ENCODE measurements at places on chromosomes 12 and 14. TPM values are rescaled to one million over a fixed set of nuclear protein-coding genes. Genes with fewer than 3 reads are reported as not detected.

ARL6IP4 gene
- 129 TPM for total RNA-seq

DNA sequence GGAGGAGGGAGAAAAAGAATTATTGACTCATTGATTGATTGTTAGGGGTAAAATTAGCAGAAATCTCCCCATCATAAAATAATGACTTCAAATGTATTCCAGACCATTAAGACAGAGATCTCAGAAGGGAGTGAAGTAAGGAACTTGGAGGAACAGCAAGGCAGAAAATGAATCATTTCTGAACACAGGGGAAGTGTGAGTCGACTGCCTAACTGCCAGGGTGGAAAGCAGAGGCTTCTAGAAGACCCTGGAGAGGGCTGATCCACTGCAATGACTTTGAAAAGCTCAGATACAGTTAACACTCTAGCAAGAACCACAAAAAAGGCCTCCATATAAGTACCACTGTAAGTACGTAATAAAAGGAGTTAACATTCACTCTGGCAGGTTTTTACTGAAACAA lies 9.7 kb downstream of the GLTP start:
- H3K27ac ChIP-seq = no peak overlapping the region
- no peak for DNase-seq
- H3K4me1 ChIP-seq = peaks cover 12% of the 10 kb centered on the region
- no peaks in the 10 kb centered on the region for H3K27me3 ChIP-seq
- no peaks in the 10 kb centered on the region for H3K36me3 ChIP-seq

DNA sequence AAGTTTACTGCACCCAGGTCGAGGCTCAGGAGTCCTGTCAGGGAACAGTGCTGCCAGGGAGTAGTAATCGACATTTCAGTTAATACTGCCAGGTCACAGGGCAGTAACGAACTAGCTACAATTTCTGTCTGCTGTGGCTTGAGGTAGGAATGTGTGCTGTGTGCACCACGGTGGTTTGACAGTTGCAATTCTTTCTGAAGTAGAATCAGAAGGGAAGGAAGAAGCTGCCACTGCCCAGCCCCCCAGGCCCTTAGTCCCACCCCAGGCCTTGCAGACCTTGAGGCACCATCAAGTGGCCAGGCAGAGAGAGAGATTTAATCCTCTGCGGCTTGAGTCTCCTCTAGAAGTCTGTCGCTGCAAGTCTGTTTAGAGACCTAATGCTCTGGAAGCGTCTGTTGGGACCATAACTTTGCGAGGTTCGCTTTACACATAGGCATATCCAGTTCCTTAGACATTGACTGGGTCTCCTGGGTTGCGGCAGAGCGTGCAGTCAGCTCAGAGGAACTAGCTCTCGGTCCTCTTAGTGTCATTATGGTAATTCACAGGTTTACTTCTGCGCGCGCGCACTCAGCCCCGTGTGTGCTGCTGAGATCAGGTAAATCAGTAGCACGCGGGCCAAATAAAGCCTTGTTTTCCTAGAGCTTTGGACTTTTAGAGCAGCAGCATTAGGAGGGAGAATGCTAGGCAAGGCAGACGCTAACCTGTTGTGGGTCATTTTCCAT lies 9.8 kb downstream of the NKX2-1 start:
- H3K27ac ChIP-seq = no peak overlapping the region
- H3K4me3 ChIP-seq = no peak overlapping the region
- no peaks in the 10 kb centered on the region for H3K36me3 ChIP-seq
- no peak for DNase-seq
- peaks cover 1% of the 10 kb centered on the region for H3K4me1 ChIP-seq
- H3K27me3 ChIP-seq = peaks cover 79% of the 10 kb centered on the region

GRCh38 chr12:83106873-83107272 lies 420.2 kb downstream of the TMTC2 start:
- no peak overlapping the region for H3K4me3 ChIP-seq
- no peaks in the 10 kb centered on the region for H3K27me3 ChIP-seq
- no peaks in the 10 kb centered on the region for H3K4me1 ChIP-seq
- H3K27ac ChIP-seq = no peak overlapping the region

CCDC59 gene
- 16.1 TPM for total RNA-seq

DNA sequence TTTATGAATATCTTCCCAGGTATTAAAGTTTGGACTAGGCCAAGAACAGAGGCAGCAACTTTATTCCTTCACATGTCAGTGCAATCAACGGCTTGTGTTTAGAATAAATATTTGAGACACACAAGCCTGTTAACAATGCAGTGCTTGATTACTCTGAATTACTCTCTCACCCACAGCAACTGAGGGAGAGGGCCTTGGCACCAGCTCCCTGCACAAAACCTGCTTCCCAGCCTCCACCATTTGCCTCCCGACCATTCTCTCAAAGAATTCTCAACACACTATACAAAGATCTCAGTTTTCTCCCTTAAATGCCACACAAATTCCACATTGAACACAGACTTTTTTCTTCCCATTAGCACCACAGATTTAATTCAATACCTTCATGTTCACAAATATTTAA lies 77.0 kb downstream of the STON2 start:
- no peaks in the 10 kb centered on the region for H3K27me3 ChIP-seq
- no peak for DNase-seq
- H3K36me3 ChIP-seq = no peaks in the 10 kb centered on the region
- H3K4me1 ChIP-seq = no peaks in the 10 kb centered on the region
- no peak overlapping the region for H3K27ac ChIP-seq
- H3K4me3 ChIP-seq = no peak overlapping the region

SLC6A15 gene
- not detected for total RNA-seq

DNA sequence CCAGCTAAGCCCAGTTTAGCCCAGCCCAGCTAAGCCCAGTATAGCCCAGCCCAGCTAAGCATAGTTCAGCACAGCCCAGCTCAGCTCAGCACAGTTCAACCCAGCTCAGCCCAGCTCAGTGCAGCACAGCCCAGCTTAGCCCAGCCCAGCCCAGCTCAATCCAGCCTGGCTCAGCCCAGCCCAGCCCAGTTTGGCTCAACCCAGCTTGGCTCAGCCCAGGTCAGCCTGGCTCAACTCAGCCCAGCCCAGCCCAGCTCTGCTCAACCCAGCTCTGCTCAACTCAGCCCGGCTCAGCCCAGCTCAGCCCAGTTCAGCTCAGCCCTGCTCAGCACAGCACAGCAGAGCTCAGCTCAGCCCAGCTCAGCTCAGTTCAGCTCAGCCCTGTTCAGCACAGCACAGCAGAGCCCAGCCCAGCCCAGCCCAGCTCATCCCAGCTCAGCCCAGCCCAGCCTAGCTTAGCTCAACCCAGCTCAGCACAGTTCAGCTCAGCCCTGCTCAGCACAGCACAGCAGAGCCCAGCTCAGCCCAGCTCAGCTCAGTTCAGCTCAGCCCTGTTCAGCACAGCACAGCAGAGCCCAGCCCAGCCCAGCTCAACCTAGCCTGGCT lies 330.9 kb downstream of the TMEM121 start:
- H3K27me3 ChIP-seq = no peaks in the 10 kb centered on the region
- H3K4me1 ChIP-seq = no peaks in the 10 kb centered on the region
- no peak overlapping the region for H3K4me3 ChIP-seq

- no peak overlapping the region for H3K4me3 ChIP-seq
- peak overlapping the region; percentile 82 for H3K27ac ChIP-seq
- peak; percentile 78 for DNase-seq
- no peaks in the 10 kb centered on the region for H3K27me3 ChIP-seq
- no peaks in the 10 kb centered on the region for H3K36me3 ChIP-seq
Observed at GRCh38 chr14:95339301-95339865, 19.7 kb upstream of the CLMN start.

DNA sequence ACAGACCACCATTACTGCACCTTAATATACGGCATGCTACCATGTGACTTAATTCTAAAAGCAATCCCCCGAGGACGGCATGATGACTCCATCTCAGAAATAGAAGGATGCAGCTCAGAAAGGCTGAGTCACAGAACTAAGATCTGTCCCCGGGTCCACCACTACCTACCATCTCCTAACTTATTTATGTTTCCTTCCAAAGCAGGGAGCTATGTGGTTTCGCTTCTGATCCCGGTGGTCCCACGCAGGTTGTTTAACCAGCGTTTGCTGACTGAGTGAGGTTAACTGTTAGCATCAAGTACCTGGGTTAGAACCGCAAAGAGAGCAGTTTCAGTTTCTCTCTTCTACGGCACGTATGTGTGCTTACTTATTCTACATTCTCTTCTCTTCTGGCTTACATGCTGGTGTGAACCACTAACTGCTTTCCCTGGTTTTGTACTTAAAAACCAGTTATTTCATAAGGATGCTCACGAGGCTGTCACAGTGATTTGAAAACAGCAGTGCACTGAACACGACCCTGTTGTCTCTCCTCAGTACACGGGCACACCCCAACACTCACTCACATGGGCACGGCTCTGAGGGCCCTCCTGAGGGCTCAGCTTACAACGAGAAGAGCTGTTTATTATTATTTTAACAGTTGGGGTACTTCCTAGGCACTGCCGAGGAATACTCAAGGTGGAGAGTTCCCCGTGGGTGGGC lies 66.7 kb downstream of the CCDC88C start:
- H3K27me3 ChIP-seq = no peaks in the 10 kb centered on the region
- no peaks in the 10 kb centered on the region for H3K36me3 ChIP-seq
- DNase-seq = no peak
- H3K27ac ChIP-seq = no peak overlapping the region
- peaks cover 11% of the 10 kb centered on the region for H3K4me1 ChIP-seq
- H3K4me3 ChIP-seq = no peak overlapping the region

- no peak for DNase-seq
- H3K36me3 ChIP-seq = no peaks in the 10 kb centered on the region
- H3K27ac ChIP-seq = no peak within 1 kb of the TSS
Observed at GRCh38 chr12:48569946-48570345, at the start of gene LALBA. LALBA (minus strand) TSS chr12:48570046; CDS start chr12:48570020, 26 bp downstream.

SRGAP1 gene
- 7.0 TPM for total RNA-seq

PPHLN1 gene
- total RNA-seq = 26.4 TPM

CCND2 gene
- total RNA-seq = 57.9 TPM

GRCh38 chr12:130709151-130709970 lies 6.7 kb downstream of the RIMBP2 start:
- no peaks in the 10 kb centered on the region for H3K36me3 ChIP-seq
- no peak for DNase-seq
- H3K4me1 ChIP-seq = no peaks in the 10 kb centered on the region
- H3K4me3 ChIP-seq = no peak overlapping the region
- no peak overlapping the region for H3K27ac ChIP-seq

- H3K27ac ChIP-seq = no peak overlapping the region
- no peak overlapping the region for H3K4me3 ChIP-seq
- H3K36me3 ChIP-seq = no peaks in the 10 kb centered on the region
- no peak for DNase-seq
- H3K27me3 ChIP-seq = no peaks in the 10 kb centered on the region
Observed at GRCh38 chr14:66487164-66487563, 993 bp downstream of the CCDC196 start.

HDAC7 gene
- total RNA-seq = 45.5 TPM

DNA sequence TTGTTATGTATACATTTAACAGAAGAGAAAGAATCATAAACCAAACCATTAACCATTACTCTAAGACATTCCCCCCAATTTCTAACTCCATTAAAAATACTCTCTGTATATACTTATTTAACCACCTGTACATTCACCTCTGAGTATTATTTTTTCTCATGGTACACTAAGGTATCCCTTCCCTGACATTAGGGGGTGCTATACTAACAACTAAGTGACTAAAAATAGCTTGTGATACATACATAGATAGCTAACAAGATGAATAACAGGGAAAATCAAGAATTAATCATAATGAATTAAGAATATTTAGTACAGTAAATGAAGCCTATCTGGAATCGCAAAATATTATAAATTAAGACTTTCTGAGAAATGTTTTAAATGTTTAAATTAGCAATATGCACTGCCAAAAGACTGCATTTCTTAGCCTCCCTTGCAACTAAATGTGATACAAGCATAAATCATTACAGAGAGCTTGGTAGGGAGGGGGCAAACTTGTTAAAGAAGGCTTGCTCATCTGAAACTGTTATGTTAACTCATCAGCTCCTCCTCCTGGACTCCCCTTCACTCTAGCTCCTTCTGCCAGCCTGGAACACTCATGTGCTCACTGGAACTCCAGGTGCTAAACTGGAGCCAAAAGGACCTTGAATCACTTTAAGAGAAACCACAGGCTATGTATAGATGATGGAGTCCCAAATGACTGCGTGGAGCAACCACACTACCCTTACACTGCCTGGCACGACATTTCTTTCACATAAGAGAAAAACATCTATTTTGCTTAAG lies 14.9 kb downstream of the C2CD5 start:
- no peaks in the 10 kb centered on the region for H3K36me3 ChIP-seq
- no peak for DNase-seq
- H3K4me3 ChIP-seq = no peak overlapping the region
- H3K27ac ChIP-seq = no peak overlapping the region

SLC22A17 gene
- 7.8 TPM for total RNA-seq

RESF1 gene
- 10.6 TPM for total RNA-seq

GRCh38 chr12:97784904-97785303 lies 322.3 kb downstream of the RMST start:
- no peaks in the 10 kb centered on the region for H3K36me3 ChIP-seq
- H3K27me3 ChIP-seq = no peaks in the 10 kb centered on the region
- no peak for DNase-seq
- no peak overlapping the region for H3K27ac ChIP-seq
- no peaks in the 10 kb centered on the region for H3K4me1 ChIP-seq

KRT79 gene
- 0.09 TPM for total RNA-seq

RBP5 gene
- total RNA-seq = 0.73 TPM

STYK1 gene
- total RNA-seq = 0.22 TPM

NDRG2 gene
- total RNA-seq = 45.9 TPM

OTX2 gene
- total RNA-seq = not detected

GRCh38 chr14:100147181-100147631 lies 12.2 kb downstream of the DEGS2 start:
- no peak for DNase-seq
- no peak overlapping the region for H3K27ac ChIP-seq
- H3K27me3 ChIP-seq = no peaks in the 10 kb centered on the region

- H3K27ac ChIP-seq = no peak overlapping the region
- no peak for DNase-seq
- no peaks in the 10 kb centered on the region for H3K36me3 ChIP-seq
- H3K4me1 ChIP-seq = no peaks in the 10 kb centered on the region
Observed at GRCh38 chr12:93673084-93673483, 4.1 kb upstream of the CRADD start.

DNA sequence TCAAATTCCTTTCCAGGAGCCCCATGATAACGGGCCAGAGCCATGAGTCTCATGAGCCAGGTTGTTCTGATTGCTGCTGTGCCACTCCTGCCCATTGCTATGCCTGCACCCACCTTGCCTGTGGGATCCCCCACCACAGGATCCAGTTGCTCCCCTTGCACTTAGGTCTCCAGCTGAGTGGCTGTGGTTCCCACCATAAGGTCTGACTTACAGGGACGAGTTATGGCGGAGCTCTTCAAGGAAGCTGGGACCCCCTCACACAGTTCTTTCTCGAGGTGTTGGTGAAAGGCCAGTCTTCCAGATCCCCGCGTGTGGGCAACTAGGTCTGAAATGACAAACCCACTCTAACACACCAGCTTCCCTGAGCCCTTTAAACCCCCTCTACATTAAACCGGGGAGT lies 111.9 kb upstream of the C14orf180 start:
- H3K4me3 ChIP-seq = no peak overlapping the region
- H3K27ac ChIP-seq = no peak overlapping the region
- no peaks in the 10 kb centered on the region for H3K36me3 ChIP-seq

CFAP73 gene
- total RNA-seq = 0.23 TPM

NGB gene
- total RNA-seq = 0.13 TPM

ASIC1 gene
- 0.89 TPM for total RNA-seq

Data from pancreas (tissue), 10 donors.